ENCODE measurements at places on chromosomes 16 and 17.

DNA sequence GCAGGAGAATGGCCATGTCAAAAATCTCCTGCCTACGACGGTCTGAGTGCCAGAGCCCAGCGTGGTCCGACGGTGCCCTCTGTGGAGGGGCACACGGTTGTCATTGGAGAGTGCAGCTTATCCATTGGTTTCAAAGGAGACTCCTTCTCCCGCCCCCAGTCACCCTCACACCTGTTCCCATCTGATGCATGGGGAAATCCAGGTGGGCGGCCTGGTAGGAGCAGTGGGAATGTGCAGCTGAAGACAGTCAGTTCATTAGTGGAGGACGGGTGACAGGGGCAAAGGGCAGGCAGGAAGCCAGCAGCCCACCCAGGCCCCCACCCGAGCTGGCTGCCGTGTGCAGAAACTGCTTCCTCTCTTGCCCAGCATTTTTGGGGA lies 162.3 kb downstream of the IRF8 start:
- H3K36me3 ChIP-seq, result no peaks in the 10 kb centered on the region
- no peak overlapping the region for H3K27ac ChIP-seq
- H3K4me1 ChIP-seq, result no peaks in the 10 kb centered on the region

- H3K4me3 ChIP-seq, result no peak overlapping the region
- no peaks in the 10 kb centered on the region for H3K36me3 ChIP-seq
- peaks cover 10% of the 10 kb centered on the region for H3K27me3 ChIP-seq
- no peak overlapping the region for H3K27ac ChIP-seq
Measured at GRCh38 chr16:58343562-58343961, 48.7 kb upstream of the GINS3 start.

- H3K27ac ChIP-seq, result no peak overlapping the region
- H3K4me1 ChIP-seq, result no peaks in the 10 kb centered on the region
- no peaks in the 10 kb centered on the region for H3K36me3 ChIP-seq
- no peak overlapping the region for H3K4me3 ChIP-seq
Measured at GRCh38 chr16:15807603-15808009, 49.2 kb downstream of the MYH11 start.

GRCh38 chr16:48052731-48053417 lies 102.9 kb downstream of the ABCC12 start:
- peaks cover 3% of the 10 kb centered on the region for H3K4me1 ChIP-seq
- no peaks in the 10 kb centered on the region for H3K36me3 ChIP-seq
- H3K27ac ChIP-seq, result no peak overlapping the region
- DNase-seq, result no peak

DNA sequence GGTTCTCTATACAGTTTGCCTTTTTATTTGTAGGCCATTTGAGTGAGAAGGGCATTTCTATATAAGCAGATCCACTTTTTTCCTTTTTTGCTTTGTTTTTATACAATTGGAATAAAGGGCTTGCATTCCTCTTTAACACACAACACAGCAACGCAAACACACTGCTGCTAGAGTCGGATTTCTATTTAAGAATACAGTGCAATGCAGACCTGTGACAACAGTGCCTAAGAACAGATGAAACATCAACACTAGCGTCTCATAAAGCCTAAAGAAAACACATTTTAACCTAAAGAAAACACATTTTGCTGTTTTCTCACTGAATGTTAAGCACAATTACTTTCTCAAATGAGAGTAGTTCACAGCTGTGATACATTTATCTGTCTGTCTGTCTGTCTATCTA lies 1141.1 kb downstream of the CDH11 start:
- H3K27me3 ChIP-seq, result no peaks in the 10 kb centered on the region
- no peak overlapping the region for H3K4me3 ChIP-seq
- no peaks in the 10 kb centered on the region for H3K4me1 ChIP-seq
- H3K36me3 ChIP-seq, result no peaks in the 10 kb centered on the region
- no peak overlapping the region for H3K27ac ChIP-seq

GRCh38 chr16:47058295-47059086 lies 85.0 kb upstream of the DNAJA2 start:
- no peaks in the 10 kb centered on the region for H3K36me3 ChIP-seq
- H3K4me3 ChIP-seq, result no peak overlapping the region
- peaks cover 3% of the 10 kb centered on the region for H3K27me3 ChIP-seq
- no peak overlapping the region for H3K27ac ChIP-seq
- no peak for DNase-seq
- no peaks in the 10 kb centered on the region for H3K4me1 ChIP-seq

DNA sequence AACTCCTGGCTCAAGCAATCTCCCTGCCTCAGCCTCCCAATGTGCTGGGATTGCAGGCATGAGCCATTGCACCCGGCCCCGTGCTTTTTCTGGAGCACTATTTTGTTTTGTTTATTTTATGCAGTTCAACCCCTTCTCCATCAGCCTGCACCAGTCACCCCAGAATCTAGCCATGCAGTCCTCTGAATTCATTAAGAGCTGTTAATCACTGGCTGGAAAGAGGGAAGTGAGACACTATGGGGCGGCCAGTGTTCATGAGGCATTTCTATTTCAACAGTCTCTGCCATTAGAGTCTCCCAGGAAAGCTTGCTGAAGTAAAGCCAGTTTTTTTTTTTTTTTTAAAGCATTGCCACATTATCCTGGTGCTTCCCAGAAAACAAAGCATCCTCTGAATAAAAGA lies 1.7 kb downstream of the VWA3A start:
- H3K27ac ChIP-seq, result no peak overlapping the region
- DNase-seq, result no peak
- H3K4me3 ChIP-seq, result no peak overlapping the region
- H3K4me1 ChIP-seq, result no peaks in the 10 kb centered on the region

GRCh38 chr16:15037745-15038144 lies 18.1 kb downstream of the NTAN1 start:
- no peak overlapping the region for H3K4me3 ChIP-seq
- H3K4me1 ChIP-seq, result no peaks in the 10 kb centered on the region
- peaks cover 20% of the 10 kb centered on the region for H3K36me3 ChIP-seq
- no peaks in the 10 kb centered on the region for H3K27me3 ChIP-seq
- DNase-seq, result no peak
- H3K27ac ChIP-seq, result no peak overlapping the region

DNA sequence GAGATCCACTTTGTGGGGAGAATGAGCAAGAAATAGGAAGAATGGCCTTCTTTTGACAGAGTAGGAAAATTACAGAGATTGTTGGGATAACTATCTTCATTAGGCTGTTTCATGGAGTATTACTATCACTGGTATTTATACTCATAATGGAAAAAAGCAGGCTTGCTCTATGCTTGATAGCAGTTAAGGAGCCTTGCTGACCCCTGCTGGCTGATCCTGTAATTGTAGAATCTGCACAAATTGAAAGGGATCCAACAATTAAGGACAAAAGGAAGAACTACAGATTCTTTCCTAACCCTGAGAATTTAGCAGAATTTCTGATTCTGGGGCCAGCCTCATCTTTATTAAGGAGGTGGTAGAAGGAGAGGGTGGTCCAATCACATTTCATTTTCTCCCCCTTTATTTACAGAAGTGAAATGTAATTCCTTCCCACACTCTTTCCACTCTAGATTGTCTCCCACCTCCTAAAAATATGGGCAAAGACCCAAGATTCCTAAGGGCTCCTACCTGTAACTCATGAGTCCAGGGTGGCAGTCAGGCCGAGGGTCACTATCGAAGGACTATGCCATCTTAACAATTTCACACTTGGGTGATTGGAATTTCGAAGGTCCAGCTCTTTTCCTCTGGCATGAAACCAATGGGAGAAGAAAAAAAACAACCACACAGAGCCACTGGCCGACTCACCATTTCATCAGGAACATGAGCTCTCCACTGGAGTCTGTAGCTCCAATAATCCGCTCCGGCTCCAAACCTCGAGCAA lies 26.3 kb downstream of the NFE2L1 start:
- no peaks in the 10 kb centered on the region for H3K4me1 ChIP-seq
- DNase-seq, result peak; percentile 89
- no peak overlapping the region for H3K27ac ChIP-seq
- no peak overlapping the region for H3K4me3 ChIP-seq
- no peaks in the 10 kb centered on the region for H3K27me3 ChIP-seq

DNA sequence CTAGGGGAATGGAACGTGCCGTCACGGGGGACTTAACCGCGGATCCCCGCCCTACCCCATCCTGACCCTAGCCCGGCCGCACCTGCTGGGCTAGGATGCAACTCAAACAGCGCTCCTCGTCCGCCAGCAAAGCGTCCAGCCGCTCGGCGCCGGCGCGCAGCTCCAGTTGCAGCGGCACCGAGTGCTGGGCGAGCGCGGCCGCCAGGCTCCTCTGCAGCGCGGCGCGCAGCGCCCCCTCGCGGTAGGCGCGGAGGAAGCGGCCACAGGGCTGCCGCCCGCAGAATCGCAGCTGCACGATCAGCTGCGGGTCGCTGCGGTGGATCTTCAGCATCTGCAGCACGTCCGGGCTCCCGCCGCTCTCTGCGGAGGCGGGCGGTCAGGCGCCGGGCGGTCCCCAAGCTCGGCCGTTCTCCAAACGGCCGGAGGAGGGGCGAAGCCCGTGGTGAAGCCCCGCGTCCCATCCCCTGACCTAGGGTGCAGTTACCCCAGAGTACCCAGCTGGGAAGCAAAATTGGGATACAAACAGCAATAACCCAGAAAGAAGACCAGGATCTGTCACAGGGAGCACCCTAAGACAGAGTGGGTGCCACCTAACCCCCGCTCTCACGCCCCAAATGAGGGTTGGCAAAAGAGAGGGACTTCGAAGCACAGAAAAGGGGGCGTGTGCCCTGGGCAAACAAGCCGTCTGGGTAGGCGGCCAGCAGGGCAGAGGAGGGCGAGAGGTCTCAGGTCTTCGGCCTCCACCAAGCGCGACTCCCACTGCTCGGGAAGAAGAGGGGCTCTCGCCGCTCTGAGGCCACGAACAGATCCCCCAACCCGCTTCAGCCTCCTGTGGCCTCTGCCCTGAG lies 4.2 kb downstream of the TRADD start:
- H3K27me3 ChIP-seq, result peaks cover 8% of the 10 kb centered on the region
- H3K4me3 ChIP-seq, result peak overlapping the region; percentile 58
- peaks cover 3% of the 10 kb centered on the region for H3K36me3 ChIP-seq
- H3K4me1 ChIP-seq, result peaks cover 32% of the 10 kb centered on the region

- H3K4me1 ChIP-seq, result peaks cover 14% of the 10 kb centered on the region
- no peaks in the 10 kb centered on the region for H3K27me3 ChIP-seq
- DNase-seq, result no peak
- no peaks in the 10 kb centered on the region for H3K36me3 ChIP-seq
Measured at GRCh38 chr16:57503366-57503765, 17.1 kb upstream of the DOK4 start.

DNA sequence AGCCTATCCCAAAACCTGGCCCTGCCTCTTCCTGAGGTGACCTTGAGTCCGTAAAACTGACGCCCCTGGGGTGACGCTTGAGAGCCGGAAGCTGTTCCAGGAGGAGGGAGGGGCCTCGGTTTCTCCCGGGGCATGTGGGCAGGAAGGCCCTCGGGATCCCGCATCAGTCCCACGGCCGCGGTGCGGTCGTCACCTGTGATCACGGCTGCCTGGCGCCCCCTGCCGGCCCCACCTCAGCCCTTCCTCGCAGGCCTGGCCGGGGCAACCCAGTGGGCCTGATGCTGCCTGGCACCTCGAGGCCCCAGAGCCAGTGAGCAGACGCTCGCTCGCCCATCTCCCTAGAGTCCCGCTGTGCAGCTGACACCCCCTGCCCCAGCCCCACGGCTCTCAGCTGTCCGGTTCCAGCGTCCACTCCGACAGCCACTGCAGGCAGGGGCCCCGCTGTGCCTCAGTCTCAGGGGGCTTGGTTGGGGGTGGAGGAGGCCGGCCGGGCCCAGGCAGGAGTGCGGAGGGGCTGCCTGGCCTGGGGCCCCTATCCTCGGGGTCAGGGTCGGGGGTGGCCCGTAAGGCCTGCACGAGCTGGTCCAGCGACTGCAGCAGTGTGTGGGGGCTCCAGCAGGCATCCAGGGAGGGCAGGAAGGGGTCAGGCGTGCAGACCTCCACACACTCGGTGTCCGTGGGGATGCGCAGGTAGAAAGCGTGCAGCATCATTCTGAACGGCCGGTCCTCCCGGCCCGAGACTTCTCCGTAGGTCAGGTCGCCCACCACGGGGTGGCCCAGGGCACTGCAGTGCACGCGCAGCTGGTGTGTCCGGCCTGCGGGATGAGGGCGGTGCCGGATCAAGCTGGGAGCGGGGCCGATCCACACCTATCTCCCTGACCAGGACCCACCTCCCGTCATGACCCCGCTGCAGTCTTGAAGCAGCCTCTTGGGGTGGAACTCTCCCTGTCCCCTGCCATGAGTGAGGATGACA lies 2.3 kb downstream of the RPUSD1 start:
- peak overlapping the region; percentile 83 for H3K4me3 ChIP-seq
- no peaks in the 10 kb centered on the region for H3K27me3 ChIP-seq
- no peak overlapping the region for H3K27ac ChIP-seq
- DNase-seq, result peak; percentile 79

- peaks cover 8% of the 10 kb centered on the region for H3K4me1 ChIP-seq
- H3K36me3 ChIP-seq, result peaks cover 61% of the 10 kb centered on the region
- H3K27me3 ChIP-seq, result no peaks in the 10 kb centered on the region
Measured at GRCh38 chr16:30967795-30968194, 10.2 kb downstream of the SETD1A start.

DNA sequence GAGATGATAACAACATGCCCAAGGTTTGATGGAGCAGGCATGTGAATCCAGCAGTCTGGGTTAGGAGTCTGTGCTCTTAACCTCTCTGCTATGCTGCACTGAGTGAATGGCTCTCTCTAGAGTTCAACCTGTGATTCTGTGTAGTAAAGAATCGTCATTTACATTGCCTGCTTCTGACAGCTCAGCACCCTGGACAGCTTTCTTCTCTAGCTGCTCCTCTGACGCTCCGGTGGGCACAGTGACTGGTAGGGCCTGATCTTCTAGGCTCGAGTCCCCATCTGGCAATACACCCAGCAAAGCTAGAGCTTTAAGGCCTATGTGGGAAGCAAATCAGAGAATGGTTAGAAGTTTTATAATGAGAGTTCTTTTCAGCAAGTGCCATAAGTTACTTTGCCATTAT lies 85.3 kb upstream of the ATP2A3 start:
- no peak overlapping the region for H3K4me3 ChIP-seq
- H3K4me1 ChIP-seq, result peaks cover 13% of the 10 kb centered on the region
- H3K27ac ChIP-seq, result no peak overlapping the region
- no peak for DNase-seq
- peaks cover 46% of the 10 kb centered on the region for H3K36me3 ChIP-seq
- no peaks in the 10 kb centered on the region for H3K27me3 ChIP-seq

DNA sequence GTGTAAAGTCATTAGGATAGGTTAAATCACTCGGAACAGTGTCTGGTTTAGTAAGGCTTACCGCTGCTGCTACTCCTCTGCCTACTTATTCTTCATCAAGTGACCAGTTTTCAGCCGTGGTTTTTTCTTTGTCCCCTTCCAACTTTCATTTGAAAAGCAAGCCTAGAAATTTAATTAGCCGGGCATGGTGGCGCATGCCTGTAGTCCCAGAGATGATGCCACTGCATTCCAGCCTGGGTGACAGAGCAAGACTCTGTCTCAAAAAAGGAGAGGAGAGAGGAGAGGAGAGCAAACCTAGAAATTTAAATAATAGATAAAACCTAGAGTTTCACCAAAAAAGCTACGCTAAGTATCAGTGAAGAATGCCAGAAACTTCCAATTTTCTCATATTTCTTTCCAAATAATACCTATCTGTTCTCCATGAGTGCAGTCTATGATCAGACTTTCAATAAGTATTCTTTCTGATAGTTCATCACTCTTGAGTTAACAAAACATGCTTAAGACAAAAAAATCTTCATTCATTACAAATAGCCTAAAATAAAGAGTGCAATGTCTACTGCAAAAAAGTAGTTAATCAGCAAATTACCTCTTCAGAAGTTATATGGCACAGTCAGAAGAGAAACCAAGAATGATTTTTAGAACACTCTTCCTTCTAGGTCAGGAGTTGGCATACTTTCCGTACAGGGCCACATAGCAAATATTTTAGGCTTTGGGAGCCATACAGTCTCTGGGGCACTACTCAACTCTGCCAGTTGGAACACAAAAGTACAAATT lies 15.1 kb downstream of the ANKFY1 start:
- no peaks in the 10 kb centered on the region for H3K27me3 ChIP-seq
- H3K4me3 ChIP-seq, result no peak overlapping the region
- no peaks in the 10 kb centered on the region for H3K36me3 ChIP-seq
- peaks cover 37% of the 10 kb centered on the region for H3K4me1 ChIP-seq

- peak overlapping the region; percentile 71 for H3K27ac ChIP-seq
- no peak overlapping the region for H3K4me3 ChIP-seq
- H3K36me3 ChIP-seq, result peaks cover 13% of the 10 kb centered on the region
- peaks cover 76% of the 10 kb centered on the region for H3K4me1 ChIP-seq
Measured at GRCh38 chr17:77410470-77410869, 269.7 kb downstream of the SEC14L1 start.

Data from activated naive CD4-positive, alpha-beta T cell treated with anti-CD3 and anti-CD28 coated beads for 36 hours (primary cell).